ENCODE measurements at places on chromosomes 2 and 18.

DNA sequence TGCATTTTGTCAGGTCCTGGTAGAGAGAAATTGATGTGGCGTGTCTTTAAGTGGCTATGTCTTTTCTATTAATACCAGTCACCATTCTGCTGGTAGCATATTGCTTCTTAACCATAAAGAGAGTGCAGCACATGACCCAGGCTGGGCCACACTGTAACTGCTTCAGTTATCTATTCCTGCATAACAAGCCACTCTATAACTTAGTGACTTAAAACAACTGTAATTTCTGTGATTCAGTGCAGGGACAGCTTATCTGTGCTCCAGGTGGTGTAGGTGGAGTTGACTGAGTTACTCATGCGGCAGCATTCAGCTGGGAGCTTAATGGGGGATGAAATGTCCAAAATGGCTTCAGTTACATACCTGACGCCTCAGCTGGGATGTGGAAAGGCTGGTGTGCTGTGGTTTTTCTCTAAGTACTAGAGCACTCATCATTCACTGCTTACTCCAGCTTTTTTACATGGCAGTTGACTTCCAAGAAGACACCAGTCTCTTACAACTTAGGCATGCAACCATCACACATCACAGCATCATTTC lies 742.4 kb downstream of the SATB2 start:
- no peaks in the 10 kb centered on the region for H3K4me1 ChIP-seq
- H3K36me3 ChIP-seq = no peaks in the 10 kb centered on the region
- no peak overlapping the region for H3K27ac ChIP-seq

- no peak for DNase-seq
- H3K27ac ChIP-seq = no peak overlapping the region
- H3K4me3 ChIP-seq = no peak overlapping the region
- no peaks in the 10 kb centered on the region for H3K4me1 ChIP-seq
Measured at GRCh38 chr2:99420031-99420430, 69.8 kb downstream of the REV1 start.

DNA sequence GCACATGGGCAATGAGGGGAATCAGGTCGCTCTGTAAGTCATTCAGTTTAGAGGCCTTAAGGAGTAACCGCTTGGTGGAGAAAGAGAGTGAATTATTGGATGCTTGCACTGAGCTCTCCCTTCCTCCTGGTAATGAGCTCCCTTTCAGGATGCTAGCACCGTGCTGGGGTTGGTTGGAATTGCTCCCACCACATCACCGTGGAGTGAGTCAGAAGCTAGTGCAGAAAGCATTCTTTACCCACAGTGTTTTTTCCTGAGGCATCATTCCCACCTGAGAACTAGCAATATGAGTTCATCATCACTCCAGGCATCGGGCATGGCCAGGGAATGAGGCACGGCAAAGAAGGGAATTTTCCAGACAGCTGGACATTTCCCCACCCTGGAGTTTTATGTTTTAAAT lies 57.6 kb downstream of the ITGB6 start:
- no peaks in the 10 kb centered on the region for H3K27me3 ChIP-seq
- peak overlapping the region; percentile 30 for H3K27ac ChIP-seq
- DNase-seq = no peak
- no peaks in the 10 kb centered on the region for H3K36me3 ChIP-seq

DNA sequence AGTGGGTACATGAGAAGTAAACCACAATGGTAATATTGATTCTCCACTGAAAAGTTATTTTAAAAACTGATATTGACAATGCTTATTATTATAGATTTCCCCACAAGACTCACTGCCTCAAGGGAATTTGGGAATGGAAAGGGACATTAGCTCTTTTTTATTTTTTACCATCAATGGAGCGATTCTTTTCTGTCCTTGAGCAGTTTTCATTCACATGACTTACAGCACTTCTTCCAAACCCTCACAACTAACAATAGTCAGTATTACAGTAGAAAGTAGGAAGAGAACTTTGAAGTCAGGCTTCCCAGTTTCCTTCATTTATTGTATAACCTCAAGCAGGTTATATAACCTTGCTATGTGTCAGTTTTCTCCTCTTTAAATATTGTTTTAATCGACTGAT lies 4.3 kb upstream of the UNC80 start:
- H3K27ac ChIP-seq = no peak overlapping the region
- H3K27me3 ChIP-seq = peaks cover 42% of the 10 kb centered on the region
- no peak overlapping the region for H3K4me3 ChIP-seq
- no peaks in the 10 kb centered on the region for H3K36me3 ChIP-seq

- H3K36me3 ChIP-seq = no peaks in the 10 kb centered on the region
- H3K4me1 ChIP-seq = no peaks in the 10 kb centered on the region
Measured at GRCh38 chr2:220226076-220226475, 598.6 kb downstream of the SLC4A3 start.

DNA sequence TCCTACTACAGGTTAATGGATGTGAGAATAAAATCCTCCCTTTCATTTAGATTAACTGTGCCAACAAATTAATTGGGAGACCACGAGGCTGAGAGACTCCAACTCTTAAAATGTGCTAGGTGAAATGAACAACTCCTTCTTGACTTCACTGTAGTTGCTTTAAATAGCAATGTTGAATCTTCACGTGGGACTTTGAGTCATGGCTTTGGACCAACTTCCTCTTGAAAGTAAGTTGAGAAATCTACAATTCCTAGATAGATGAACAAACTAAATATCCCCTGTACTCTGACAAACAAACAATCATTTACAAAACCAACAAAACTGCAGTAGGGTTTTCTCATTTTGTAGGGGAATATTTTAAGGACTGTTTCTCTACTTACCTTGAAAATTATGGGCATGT lies 291.9 kb upstream of the SPRED2 start:
- no peaks in the 10 kb centered on the region for H3K27me3 ChIP-seq
- no peak for DNase-seq
- H3K27ac ChIP-seq = no peak overlapping the region
- no peaks in the 10 kb centered on the region for H3K4me1 ChIP-seq
- H3K36me3 ChIP-seq = no peaks in the 10 kb centered on the region

DNA sequence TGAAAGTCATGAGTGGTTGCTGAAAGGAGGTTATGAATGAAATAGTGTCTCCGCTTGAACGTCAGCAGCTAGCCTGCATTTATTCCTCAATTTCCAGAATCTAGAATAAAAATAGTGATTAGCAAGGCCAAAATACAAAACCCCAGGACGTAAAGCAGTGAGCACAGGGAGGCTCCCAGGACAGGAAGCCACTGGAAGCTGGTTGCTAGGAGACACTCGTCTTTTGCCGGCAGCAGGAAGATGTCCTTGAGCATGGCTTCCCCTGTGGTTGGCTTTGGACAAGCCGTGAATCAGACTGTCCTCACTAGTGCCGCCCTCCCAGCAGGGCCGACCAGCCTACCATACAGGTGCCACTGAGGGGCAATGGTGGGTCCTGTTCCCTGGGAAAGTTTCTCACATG lies 374.4 kb downstream of the MTX2 start:
- DNase-seq = no peak
- H3K27ac ChIP-seq = no peak overlapping the region
- H3K4me1 ChIP-seq = peaks cover 1% of the 10 kb centered on the region
- peaks cover 47% of the 10 kb centered on the region for H3K27me3 ChIP-seq
- no peak overlapping the region for H3K4me3 ChIP-seq

DNA sequence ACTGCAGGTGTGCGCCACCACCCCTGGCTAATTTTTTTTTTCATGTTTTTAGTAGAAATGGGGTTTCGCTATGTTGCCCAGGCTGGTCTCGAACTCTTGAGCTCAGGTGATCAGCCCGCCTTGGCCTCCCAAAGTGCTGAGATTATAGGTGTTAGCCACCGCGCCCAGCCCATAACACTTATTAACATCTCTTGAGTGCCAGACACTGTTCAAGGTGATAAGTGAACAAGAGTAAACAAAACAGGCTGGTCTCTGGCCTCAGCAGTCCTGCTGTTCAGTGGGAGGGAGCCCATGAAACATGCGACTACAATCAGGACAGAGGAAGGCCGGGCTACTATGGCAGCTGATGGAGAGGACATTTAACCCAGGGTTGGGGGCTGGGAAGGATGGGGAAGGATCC lies 42.3 kb downstream of the KCTD1 start:
- H3K27ac ChIP-seq = no peak overlapping the region
- H3K4me3 ChIP-seq = no peak overlapping the region
- no peaks in the 10 kb centered on the region for H3K36me3 ChIP-seq
- H3K4me1 ChIP-seq = no peaks in the 10 kb centered on the region

- H3K27me3 ChIP-seq = no peaks in the 10 kb centered on the region
- H3K36me3 ChIP-seq = no peaks in the 10 kb centered on the region
- no peak overlapping the region for H3K27ac ChIP-seq
- H3K4me3 ChIP-seq = no peak overlapping the region
Measured at GRCh38 chr2:113869253-113869652, 20.6 kb upstream of the ACTR3 start.

GRCh38 chr2:157194097-157194688 lies 63.3 kb upstream of the GALNT5 start:
- H3K27me3 ChIP-seq = no peaks in the 10 kb centered on the region
- no peaks in the 10 kb centered on the region for H3K4me1 ChIP-seq
- H3K4me3 ChIP-seq = no peak overlapping the region
- H3K36me3 ChIP-seq = no peaks in the 10 kb centered on the region
- DNase-seq = peak; percentile 10

- DNase-seq = no peak
- H3K36me3 ChIP-seq = no peaks in the 10 kb centered on the region
- no peaks in the 10 kb centered on the region for H3K4me1 ChIP-seq
- no peaks in the 10 kb centered on the region for H3K27me3 ChIP-seq
- H3K4me3 ChIP-seq = no peak overlapping the region
Measured at GRCh38 chr18:79864006-79864725, 66.4 kb downstream of the KCNG2 start.

DNA sequence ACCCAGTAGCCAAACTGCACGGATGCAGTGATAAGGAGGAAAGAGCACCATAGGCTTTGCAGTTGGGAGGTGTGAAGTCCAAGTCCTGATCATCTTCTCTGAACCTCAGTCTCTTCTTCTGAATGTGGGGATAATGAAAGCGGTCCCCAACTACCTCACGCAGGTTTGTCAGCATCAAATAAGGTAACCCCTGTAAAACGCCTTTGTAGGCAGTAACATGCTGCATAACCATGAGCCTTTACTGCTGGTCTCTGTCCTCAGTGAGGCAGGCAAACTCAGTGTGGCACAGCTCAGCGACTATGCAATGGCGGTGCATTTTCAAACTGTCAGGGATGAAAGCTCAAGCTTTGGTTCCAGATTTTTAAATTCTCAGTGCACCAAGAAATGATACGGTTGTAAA lies 46.1 kb downstream of the DNMT3A start:
- no peaks in the 10 kb centered on the region for H3K36me3 ChIP-seq
- DNase-seq = no peak
- H3K4me3 ChIP-seq = no peak overlapping the region
- peaks cover 19% of the 10 kb centered on the region for H3K4me1 ChIP-seq
- H3K27me3 ChIP-seq = no peaks in the 10 kb centered on the region

GRCh38 chr2:225173909-225174308 lies 131.6 kb upstream of the DOCK10 start:
- H3K27ac ChIP-seq = no peak overlapping the region
- no peaks in the 10 kb centered on the region for H3K4me1 ChIP-seq
- no peak overlapping the region for H3K4me3 ChIP-seq
- no peaks in the 10 kb centered on the region for H3K36me3 ChIP-seq
- no peaks in the 10 kb centered on the region for H3K27me3 ChIP-seq
- no peak for DNase-seq

GRCh38 chr2:143674051-143674450 lies 544.8 kb downstream of the ARHGAP15 start:
- H3K4me1 ChIP-seq = no peaks in the 10 kb centered on the region
- no peak overlapping the region for H3K27ac ChIP-seq
- H3K27me3 ChIP-seq = no peaks in the 10 kb centered on the region
- H3K4me3 ChIP-seq = no peak overlapping the region
- H3K36me3 ChIP-seq = no peaks in the 10 kb centered on the region

GRCh38 chr2:120729406-120730399 lies 6.0 kb upstream of the GLI2 start:
- H3K4me3 ChIP-seq = no peak overlapping the region
- H3K4me1 ChIP-seq = peaks cover under 1% of the 10 kb centered on the region
- H3K27me3 ChIP-seq = peaks cover 18% of the 10 kb centered on the region
- H3K36me3 ChIP-seq = no peaks in the 10 kb centered on the region
- no peak for DNase-seq
- H3K27ac ChIP-seq = no peak overlapping the region

DNA sequence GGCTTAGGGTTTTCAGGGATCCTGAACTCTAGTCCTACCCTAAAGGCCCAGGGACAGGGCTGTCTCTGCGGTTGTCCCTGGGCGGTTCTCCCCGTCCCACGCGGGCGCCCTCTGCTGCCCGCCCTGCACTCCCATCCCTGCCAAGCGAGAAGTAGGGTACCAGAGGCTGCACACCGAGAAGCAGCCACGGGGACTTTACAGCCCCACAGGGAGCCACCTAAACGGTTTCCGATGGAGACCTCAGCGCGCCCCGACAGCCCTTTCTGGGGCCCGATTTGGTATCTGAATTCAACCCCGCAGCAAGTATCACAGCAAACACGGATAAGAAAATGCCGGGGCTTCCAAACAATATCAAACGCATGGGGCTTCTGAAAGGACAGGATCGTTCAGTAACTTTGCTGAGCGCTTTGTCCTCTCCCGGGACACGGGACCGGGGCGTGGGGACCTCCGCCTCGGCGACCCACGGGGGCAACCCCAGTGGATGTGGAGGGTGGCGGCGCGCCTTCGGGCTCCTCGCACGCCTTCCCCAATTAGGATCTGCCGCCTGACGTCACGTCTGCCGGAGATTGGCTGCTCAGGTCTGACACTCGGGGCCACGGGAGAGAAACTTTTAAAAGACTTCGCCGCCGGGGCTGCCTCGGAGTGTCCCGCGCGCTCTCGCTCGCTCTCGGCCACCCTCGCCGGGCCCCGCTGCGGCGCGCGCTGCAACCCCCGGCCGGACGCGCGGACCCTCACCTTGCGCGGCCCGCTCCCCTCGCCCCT lies at the start of gene LTBP1:
LTBP1 (plus strand) TSS at position 640 of the 762 bp plus-strand sequence. CDS start 372 bp downstream, outside the sequence.
- H3K27ac ChIP-seq = peak within 1 kb of the TSS; percentile 94
- no peaks in the 10 kb centered on the region for H3K36me3 ChIP-seq
- peaks cover 24% of the 10 kb centered on the region for H3K4me1 ChIP-seq
- peaks cover 4% of the 10 kb centered on the region for H3K27me3 ChIP-seq
- DNase-seq = peak; percentile 84

GRCh38 chr2:34652636-34653035 lies 1053.5 kb upstream of the FAM98A start:
- H3K4me1 ChIP-seq = no peaks in the 10 kb centered on the region
- no peak for DNase-seq
- H3K36me3 ChIP-seq = no peaks in the 10 kb centered on the region
- H3K27me3 ChIP-seq = no peaks in the 10 kb centered on the region
- no peak overlapping the region for H3K4me3 ChIP-seq

DNA sequence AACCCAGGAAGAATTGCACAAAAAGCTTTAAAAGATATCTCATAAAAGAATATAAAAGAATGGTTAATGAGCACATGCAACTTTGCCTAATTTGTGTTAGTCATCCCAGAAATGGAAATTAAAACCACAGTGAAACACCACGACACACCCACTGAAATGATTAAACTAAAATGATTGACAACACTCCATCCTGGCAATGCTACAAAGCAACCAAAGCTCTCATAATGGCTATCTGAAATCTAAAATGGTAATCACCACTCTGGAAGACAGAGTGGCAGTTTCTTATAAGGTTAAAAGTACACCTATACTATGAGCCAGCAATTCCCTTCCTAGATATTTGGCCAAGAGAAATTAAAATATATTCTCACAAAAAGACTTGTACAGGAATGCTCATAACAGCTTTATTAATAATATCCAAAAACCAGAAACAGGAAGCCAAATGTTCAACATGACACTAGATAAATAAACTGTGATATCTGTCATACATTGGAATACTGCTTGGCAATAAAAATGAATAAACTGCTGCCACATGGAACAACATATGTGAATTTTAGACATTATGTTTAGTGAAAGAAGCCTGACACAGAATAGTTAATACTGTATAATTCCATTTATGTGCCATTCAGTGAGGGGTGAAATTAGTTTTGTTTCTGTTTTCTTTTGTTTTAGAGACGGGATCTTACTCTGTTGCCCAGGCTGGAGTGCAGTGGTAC lies 105.3 kb upstream of the BCL2L11 start:
- DNase-seq = no peak
- H3K27me3 ChIP-seq = no peaks in the 10 kb centered on the region
- no peaks in the 10 kb centered on the region for H3K36me3 ChIP-seq
- no peak overlapping the region for H3K4me3 ChIP-seq
- peaks cover 5% of the 10 kb centered on the region for H3K4me1 ChIP-seq

All from transverse colon (tissue), 4 donors.